ENCODE measurements at places on chromosomes 5 and 9.
A peak's percentile ranks its signal among the peaks of the same experiment; 100 is the strongest.

- DNase-seq, result no peak
Observed at GRCh38 chr9:1515557-1515956, 465.4 kb downstream of the DMRT2 start.

- no peak for DNase-seq
Observed at GRCh38 chr5:89293810-89294209, 410.8 kb upstream of the MEF2C start.

GRCh38 chr5:39080597-39081204 is 6.5 kb upstream of the RICTOR start:
- peak; percentile 52 for DNase-seq

DNA sequence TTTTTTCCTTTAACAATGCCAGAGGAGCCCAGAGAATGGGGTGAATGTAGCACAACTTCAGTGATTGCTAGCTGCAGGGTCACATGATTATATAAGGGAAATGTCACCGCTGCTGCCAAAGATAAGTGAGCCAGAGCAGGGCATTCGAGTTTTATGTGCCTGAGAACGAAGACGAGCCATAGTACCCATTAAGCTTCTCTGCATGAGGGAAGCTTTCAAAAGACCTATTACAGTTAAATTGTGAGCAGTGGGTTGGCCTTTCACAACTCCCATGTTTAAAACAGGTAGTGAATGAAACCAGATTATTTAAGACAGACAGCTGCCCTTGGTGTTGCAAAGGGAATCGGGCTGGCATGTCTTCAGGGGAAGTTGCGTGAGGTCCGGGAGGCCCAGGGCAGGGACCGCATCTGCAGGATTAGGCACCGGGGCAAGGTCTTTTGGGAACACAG is 82.4 kb upstream of the TNFAIP8 start:
- no peak for DNase-seq

DNA sequence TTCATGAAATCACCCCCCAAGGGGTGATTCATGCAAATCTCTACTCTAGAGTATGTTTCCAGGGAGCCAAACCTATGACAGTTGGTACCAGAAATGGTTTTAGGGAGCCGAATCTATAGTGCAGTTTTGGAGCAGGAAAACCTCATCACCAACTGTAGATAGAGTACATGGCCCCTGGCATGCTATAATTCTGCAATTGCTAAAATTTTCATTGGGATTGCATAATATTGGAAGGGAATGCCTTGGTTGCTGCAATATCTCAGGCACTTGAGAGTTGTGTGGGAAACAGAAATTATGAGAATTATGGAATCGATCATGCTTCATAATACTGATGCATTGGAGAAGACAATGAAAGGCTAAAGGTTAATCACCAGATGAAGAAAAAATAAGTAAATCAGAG is 148.2 kb upstream of the PLPPR1 start:
- DNase-seq, result no peak

- DNase-seq, result no peak
Observed at GRCh38 chr5:122062205-122062604, 15.9 kb downstream of the LOX start.

DNA sequence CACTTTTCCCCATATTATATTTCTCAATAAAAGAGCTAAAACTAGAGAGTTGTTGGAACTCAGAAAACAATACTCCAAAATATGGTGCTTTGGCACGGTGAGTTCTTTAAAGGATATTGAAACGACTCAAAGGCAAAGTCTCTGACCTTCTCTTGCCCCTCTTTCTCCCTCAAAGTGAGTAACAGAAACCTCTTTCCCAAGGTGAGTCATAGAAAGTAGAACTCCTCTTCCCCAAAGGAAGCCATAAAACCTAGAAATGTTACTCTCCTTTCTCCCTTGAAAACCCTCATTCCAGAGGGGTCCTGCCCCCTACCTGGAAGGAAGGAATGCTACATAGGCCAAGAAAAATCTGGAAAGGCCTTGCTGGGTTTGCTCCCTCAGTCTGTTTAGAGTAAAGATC is 47.5 kb downstream of the RAPGEF6 start:
- DNase-seq, result no peak

GRCh38 chr9:129327552-129328328 is 149.7 kb upstream of the IER5L start:
- no peak for DNase-seq

- no peak for DNase-seq
Observed at GRCh38 chr9:105702207-105702606, 7.9 kb downstream of the TMEM38B start.

DNA sequence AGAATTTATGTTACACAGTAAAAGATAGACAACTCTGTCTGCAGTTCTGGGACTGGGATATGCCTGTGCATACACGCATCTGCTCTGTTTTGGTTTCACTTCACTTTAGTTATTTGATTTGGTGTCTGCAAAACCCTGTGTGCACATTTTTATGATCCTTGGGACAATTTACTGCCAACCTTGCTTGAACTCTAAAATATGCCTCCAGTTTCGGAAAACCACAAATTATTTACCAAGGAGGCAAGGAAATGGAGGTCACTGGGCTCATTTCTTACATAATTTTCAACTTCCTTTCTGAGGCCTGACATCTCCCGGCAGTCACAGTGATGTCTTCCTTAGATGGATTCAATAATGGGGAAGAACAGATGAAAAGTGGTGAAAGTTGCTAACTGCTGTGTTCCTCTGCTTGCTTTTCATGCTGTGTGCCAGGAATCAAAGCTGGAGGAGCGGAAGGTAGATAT is 61.2 kb upstream of the TAF11L2 start:
- peak; percentile 4 for DNase-seq

- DNase-seq, result peak; percentile 73
Observed at GRCh38 chr9:122099271-122099869, 6.3 kb upstream of the TTLL11 start.

DNA sequence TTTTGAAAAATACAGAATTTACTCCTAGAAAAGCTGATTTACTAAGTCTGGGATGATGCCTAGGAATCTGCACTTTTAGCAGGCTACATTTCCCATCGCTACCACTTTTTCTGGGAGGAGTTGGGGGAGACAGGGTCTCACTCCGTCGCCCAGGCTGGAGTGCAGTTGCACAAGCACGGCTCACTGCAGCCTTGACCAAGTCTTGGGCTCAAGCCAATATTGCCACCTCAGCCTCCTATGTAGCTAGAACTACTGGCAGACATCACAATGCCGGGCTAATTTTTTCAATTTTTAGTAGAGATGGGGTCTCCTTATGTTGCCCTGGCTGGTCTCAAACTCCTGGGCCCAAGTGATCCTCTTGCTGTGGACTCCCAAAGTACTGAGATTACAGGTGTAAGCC is 85.9 kb downstream of the NR6A1 start:
- no peak for DNase-seq

- DNase-seq, result no peak
Observed at GRCh38 chr9:103702572-103702971, 391.5 kb upstream of the SMC2 start.

GRCh38 chr5:43106290-43106638 is 14.4 kb upstream of the ZNF131 start:
- no peak for DNase-seq

DNA sequence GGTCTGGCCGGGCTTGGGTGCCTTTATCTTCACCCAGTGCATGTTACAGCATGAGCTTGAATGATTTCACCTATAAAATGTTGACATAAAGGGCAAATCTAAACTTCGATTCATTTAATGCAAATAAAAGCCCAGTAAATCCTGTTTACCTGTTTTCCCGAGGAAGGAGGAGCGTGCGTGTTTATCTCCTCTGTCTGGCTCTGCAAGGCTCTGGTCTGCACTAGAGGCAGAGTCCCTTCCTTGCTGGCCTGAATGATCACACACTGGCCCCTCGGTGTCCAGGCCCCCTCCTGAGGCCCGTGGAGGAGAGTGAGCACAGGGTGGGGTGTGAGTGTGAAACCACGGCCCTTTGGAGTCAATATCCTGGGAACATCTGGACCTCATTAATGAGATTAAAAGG is 125.1 kb upstream of the LHFPL2 start:
- DNase-seq, result no peak

- DNase-seq, result peak; percentile 19
Observed at GRCh38 chr5:56290378-56291078, 57.4 kb upstream of the ANKRD55 start.

GRCh38 chr9:134683714-134684374 is 42.2 kb downstream of the COL5A1 start:
- no peak for DNase-seq

GRCh38 chr5:28809811-28810750 is 1771.7 kb upstream of the CDH9 start:
- DNase-seq, result no peak

GRCh38 chr9:6956879-6957278 is 199.1 kb downstream of the KDM4C start:
- DNase-seq, result no peak

DNA sequence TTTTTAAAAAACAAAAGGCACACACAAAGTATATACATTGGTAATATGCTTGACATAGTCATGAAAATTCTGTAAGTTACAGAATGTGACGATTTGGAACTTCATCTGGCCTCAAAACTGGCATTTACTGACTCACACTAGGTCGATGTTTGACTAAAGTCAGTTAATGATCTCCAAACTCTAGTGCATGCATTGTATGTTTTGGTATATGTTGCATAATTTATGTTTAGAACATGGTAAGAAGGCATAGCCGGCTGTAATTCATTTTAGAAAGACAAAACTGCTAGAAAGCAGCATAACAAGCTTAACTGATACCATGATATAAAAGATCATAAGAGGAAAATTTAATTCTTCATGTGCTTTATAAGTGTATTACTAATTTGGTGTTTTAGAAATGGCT is 58.6 kb upstream of the RICTOR start:
- DNase-seq, result no peak

GRCh38 chr5:54556141-54556540 is 38.6 kb downstream of the SNX18 start:
- DNase-seq, result peak; percentile 21

GRCh38 chr5:139649082-139649991 is 1.2 kb downstream of the CXXC5 start:
- no peak for DNase-seq

GRCh38 chr5:39977066-39977655 is 552.4 kb upstream of the DAB2 start:
- DNase-seq, result peak; percentile 78

DNA sequence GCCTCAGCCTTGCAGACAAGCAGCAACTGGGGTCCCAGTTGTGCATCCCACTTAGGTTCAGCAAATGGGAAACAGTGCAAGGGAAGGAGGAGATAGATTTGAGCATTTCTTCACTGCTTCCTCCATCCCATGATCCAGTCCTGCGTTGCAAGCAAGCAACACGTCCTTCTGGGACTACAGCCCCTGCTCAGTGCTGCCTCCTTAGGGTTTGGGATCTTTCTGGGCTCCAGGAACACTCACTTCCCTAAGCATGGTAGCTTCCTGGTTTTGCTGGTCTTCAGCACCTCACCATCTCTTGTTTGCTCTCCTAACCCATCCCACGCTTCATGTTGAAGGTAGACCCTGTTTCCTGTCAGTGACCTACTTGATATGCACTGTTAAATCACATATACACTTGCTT is 444.7 kb downstream of the MED10 start:
- no peak for DNase-seq

DNA sequence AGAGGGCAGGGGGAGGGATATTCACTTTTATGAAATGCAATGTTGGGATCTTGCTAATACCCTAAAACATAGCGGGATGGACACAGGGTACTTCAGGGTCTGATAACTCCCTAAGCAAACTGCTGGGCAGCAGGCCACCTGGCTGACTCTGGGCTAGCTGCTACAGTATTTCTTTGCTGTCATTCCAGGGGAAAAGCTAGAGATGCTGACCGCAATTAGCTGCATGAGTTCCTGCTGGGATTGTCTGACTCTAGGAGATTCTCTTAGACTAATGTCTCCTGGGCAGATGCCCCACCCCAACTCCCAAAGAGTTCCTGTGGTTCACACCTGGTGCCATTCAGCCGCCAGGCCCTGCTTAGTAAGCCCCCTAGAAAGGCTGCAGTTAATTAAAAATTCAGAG is 69.9 kb downstream of the PSAT1 start:
- DNase-seq, result no peak

GRCh38 chr5:62299101-62299500 is 6.9 kb upstream of the KIF2A start:
- no peak for DNase-seq

DNA sequence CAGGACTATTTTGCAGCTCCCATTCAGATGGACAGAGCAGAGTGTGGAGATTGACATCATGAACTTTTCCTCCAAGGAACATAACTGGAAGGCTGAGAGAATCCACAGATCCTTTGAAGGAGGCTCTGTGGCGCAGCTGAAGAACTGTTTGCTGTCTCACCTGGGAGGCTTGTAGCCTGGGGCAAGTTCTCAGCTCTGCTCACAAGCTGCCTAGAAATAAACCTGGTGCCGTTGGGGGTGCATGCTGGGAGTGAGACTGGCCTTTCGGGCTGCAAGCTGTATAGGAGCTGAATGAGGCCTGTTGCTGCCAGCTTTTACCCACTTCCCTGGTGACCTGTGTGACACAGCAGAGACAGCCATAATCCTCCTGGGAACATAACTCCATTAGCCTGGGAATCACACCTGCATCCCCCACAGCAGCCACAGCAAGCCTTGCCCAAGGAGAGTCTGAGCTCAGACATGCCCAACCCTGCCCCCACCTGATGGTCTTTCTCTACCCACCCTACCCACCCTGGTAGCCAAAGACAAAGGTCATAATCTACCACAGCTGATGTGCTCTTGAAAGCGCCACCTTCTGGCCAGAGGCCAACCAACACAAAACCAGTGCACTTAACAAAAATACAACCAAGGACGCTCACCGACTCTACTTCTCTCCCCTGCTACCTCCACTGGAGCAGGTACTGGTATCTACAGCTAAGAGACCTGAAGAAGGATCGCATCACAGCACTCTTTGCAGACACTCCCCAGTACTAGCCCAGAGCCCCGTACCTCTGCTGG is 205.1 kb upstream of the MRPS30 start:
- DNase-seq, result no peak

DNA sequence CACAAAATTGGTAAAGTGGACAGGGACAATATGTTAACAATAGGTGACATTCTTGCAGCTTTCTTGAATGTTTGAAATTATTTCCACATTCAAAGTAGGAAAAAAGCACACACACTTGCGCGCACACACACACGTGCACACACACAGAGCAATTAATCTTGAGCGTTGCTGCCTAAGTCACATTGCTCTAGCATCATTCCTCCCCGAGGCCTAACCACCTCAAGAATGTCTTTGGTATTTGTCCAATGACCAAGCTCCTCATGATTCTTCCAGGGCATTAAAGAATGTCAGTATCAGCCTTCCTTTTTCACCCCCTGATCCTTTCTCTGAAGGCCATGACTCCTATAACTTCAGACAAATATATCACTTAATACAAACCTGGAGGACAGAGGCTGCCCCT is 198.1 kb downstream of the NPR3 start:
- DNase-seq, result peak; percentile 85

DNA sequence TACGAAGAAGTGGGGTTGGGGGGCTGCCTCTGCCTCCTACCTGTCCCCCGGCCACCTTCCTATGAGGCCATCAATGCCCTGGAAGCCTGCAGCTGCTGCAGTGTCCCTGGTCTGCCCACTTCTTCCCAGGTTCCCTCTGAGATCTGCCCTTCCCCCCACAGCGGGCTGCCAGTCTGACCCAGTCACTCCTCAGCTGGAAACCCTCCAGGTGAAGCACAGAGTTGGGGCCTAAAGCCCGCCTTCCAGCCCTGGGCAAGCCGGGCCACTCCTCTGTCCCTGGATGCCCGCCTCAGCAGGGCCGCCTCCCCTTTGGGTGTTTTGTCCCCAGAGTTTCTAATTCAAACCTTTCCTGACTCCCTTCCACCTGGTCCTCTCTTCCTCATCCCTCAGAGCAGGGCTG is 137.0 kb downstream of the RXRA start:
- DNase-seq, result no peak
